ENCODE measurements at places on chromosomes 5 and 9. TPM values are rescaled to one million over a fixed set of nuclear protein-coding genes. Genes with fewer than 3 reads are reported as not detected.

The CDH9 gene
- total RNA-seq = not detected

The SLC9A3 gene
- 1.6 TPM for total RNA-seq

The COL27A1 gene
- 8.9 TPM for total RNA-seq

The C5 gene
- 9.9 TPM for total RNA-seq

The GARIN3 gene
- not detected for total RNA-seq

The TAF11L5 gene
- not detected for total RNA-seq

The RORB gene
- total RNA-seq = under 0.01 TPM

The AGTPBP1 gene
- 37.6 TPM for total RNA-seq

The PTGES2 gene
- 47.5 TPM for total RNA-seq

The TRIM36 gene
- total RNA-seq = 2.6 TPM

The DIRAS2 gene
- 0.52 TPM for total RNA-seq

The DPM2 gene
- total RNA-seq = 7.3 TPM

The SLC25A2 gene
- total RNA-seq = 0.52 TPM

The AGXT2 gene
- total RNA-seq = not detected

The SH3PXD2B gene
- 12.0 TPM for total RNA-seq

The DMRTA1 gene
- total RNA-seq = 0.52 TPM

The OGN gene
- total RNA-seq = 153 TPM

The NMUR2 gene
- not detected for total RNA-seq

The SARDH gene
- total RNA-seq = 5.7 TPM

The CARTPT gene
- not detected for total RNA-seq

The KIF20A gene
- 8.9 TPM for total RNA-seq

The NR5A1 gene
- total RNA-seq = not detected

The TRAF1 gene
- total RNA-seq = 2.1 TPM

The MELK gene
- 6.3 TPM for total RNA-seq

The TMEFF1 gene
- not detected for total RNA-seq

Data from skeletal muscle tissue (tissue), 5 donors.